ENCODE measurements at places on chromosomes 4 and X. TPM values are rescaled to one million over a fixed set of nuclear protein-coding genes. Genes with fewer than 3 reads are reported as not detected.
A peak's percentile ranks its signal among the peaks of the same experiment; 100 is the strongest.

Gene CLNK
- not detected for total RNA-seq

Gene TKTL2
- not detected for total RNA-seq

Gene NHS
- total RNA-seq: 9.0 TPM

Gene ADH7
- not detected for total RNA-seq

Gene FOXR2
- not detected for total RNA-seq

Gene FMR1
- total RNA-seq: 11.9 TPM

Gene ATP11C
- 19.2 TPM for total RNA-seq

Gene MAMLD1
- 1.5 TPM for total RNA-seq

GRCh38 chrX:153596981-153597750, 1.8 kb downstream of the CCNQ start:
- no peak for DNase-seq

GRCh38 chrX:48514868-48515460, 6.2 kb downstream of the PORCN start:
- DNase-seq: no peak

DNA sequence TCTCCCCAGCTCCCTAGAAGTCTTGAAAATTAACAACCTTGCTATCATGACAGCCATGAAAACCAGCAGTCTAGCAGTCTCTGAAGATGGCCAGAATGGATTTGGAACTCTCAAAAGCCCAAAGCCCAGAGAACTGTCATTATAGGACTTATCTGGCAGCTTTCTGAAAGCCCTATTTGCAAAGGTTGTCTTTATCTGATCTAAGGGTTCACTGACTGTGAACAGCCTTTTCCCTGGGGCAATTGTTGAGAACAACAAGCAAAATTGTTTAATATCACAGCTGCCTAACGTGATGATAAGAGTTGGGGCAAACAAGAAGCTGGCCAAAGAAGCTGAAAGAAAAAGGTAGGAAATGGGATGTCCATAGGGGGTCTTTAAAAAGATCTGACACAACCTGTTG, 20.9 kb upstream of the KLHL8 start:
- DNase-seq: no peak

GRCh38 chr4:155795991-155796390, 37.2 kb downstream of the GUCY1B1 start:
- no peak for DNase-seq

- DNase-seq: no peak
Observed at GRCh38 chrX:12480956-12481355, 310.3 kb upstream of the PRPS2 start.

- no peak for DNase-seq
Observed at GRCh38 chrX:1781766-1782165, 166.9 kb downstream of the ASMT start.

GRCh38 chr4:118760493-118760892, 75.3 kb downstream of the METTL14 start:
- DNase-seq: no peak

DNA sequence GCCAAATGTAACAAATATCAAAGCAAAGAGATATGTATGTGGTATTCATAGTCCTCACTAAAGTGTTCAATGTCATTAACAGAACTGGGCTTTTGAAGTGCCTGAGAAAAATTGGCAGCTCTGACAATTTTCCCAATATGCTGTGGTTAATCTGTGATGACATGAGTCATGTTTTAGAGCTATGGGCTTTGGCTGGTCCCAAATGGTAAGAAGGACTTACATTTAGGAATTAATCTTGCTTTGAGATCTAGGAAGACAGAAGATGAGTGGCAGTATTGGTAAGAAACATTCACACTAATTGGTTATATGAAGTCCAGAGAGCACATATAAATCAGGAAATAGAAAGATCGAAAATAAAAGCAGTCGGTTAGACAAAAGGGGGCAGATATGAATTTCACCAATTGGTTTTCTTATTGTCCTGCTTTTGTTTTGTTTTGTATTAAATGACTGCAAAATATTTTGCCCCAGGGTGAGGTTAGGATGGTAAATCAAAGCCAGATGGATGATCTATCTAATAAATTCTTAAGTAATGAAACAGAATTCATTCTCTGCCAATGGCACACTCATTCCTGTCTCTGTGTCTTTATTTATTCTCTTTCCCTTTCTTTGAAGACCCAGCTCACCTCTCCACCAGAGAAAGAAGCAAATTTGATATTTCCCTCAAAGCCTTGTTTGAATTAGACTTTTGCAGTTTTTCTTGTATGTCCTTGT, 993.1 kb downstream of the RPA4 start:
- no peak for DNase-seq

GRCh38 chr4:47668810-47669408, 169.0 kb downstream of the CORIN start:
- no peak for DNase-seq

DNA sequence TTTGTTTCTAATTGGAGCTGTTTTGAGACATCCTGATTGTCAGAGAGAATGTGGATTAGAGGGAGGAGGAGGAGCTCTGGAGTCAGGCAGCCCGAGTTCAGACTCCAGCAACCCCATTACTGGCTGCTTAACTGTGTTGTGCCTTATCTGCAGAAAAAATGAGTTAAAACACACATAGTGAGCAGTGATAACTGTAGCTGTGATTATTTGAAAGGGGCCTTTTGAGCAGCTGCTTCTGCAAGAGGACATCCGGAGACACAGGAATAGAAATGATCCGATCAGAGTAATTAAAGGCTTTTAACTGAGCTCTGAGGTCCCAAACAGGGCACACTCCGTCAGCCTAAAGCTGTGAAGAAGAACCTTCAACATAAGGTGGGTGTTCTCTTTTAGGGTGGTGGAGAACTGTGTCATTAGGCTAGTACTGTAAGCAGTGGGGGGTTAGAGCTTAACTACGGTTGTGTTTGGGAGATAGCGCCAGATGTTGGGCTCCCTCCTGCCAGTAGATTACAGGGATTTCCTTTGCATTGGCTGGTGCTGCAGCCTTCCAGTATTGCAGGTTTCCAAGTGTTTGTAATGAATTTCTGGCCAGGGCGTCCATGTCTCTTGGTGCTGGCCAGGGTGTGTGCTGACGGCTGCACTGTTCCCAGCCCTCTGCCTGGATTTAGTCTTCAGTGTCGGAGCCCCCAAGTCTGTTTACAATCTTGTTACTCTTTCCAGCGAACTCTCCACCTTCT, 24.3 kb downstream of the ADD1 start:
- DNase-seq: no peak

DNA sequence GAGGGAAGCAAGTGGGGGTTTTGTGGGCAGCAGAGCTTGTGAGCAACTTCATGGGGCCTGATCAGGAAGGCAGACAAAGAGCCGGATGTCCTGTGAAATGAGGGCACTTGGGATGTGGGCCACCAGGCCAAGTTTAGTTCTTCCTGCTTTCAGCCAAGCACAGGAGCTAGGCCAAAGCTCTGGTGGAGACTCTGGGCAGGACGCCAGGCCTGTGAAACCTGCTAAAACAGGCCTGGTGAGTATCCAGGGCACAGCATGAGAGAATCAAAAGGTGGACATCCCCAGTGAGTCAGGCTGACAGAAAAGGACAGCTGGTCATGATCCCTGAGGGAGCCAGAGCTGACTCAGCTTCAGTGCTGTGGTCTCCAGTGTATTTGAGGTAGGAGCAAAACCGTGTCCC, 95.7 kb downstream of the NPNT start:
- DNase-seq: peak; percentile 93
